ENCODE measurements at places on chromosomes 3 and 15.

DNA sequence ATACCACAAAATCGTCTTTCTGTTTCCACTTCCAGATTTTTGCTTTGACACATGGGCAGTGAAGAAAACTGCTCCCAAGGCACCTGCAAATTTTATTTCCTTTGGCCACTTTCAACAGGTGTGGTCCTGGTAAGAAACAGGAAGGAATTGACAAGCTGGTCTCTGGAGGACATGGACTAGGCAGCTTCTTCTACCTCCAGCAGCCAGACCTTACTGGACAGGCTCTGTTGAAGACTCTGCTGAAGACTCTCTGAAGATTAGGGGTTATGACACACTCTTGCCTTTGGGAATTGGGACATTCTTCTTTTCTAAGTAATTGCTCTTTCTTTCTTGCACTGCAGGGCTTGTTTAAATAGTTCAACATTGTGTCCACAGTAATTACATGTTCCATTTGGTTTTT, 147.7 kb upstream of the DCBLD2 start:
- DNase-seq = no peak

DNA sequence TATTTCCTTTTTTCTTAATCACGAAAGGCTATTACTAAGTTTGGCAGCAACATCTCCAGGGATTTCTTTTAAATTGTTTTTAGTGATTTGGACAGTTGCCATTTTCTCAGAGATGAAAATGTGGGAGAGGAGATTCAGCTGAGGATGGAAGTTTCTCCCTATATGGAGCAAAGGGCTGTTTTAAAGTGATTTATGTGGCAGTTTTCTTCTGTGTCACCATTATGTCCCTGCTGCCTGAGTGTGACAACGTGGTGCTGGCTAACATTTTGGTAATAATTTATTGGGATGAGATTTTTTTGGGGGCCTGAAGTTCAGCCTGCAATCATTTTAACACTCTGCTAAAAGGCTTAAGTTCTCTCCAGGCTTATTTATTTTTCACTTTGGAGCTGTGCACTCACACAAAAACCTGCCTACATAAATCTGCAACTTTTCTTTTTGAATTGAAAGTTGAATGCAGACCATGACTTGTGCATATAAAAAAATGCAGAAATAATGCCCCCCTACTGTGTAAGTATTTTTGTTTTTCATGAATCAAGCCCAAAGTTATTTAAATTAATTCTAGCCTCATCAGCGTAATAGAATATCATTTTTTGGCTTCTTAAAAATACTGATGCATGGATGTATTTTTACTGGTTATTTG, 210.9 kb downstream of the ZIC1 start:
- no peak for DNase-seq

DNA sequence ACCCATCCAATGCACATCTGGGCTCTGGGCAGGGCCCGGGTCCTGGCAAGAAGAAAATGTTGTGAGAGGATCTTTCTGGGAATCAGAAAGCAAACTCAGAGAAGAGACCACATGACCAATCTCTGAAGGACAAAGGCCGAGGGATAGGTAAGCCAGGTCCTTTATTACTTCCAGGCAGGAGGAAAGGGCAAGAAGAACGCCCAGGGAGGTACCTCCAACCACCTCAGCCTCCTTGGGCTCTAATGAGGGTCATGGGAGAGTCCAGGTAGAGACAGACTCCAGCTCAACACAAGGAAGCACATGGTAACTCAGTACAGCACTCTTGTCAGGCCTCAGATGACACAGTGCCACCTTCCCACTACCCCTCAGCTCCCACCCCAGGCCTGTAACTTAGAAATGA, 26.0 kb downstream of the ZNF445 start:
- no peak for DNase-seq

GRCh38 chr3:170714122-170714521, 128.2 kb upstream of the SLC7A14 start:
- DNase-seq = no peak

DNA sequence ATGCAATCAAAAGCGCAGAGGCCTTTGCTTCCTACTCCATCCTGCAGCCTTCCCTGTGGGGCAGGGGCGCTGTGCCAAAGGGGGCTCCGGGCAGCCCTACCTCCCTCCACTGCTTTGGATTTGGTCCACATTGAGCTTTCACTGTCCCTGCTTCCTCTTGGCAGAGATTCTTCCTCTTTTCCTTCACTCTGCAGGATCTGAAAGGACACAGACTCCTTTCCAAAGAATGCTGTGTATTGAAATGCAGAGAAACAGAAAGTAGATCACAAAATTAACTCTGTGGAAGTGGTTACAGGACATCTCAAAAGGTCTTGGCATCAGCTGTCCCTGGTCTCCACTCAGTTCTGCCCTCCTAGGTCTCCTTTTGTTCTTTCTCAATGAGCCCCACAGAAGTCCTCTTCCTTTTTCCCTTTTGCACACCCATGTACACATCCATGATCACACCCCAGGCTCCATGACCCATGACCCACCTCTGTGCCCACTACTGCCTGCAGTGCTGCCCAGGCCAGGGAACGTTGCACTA, 64.1 kb downstream of the CCR1 start:
- DNase-seq = no peak

GRCh38 chr3:127013181-127013580, 30.3 kb downstream of the PLXNA1 start:
- no peak for DNase-seq

DNA sequence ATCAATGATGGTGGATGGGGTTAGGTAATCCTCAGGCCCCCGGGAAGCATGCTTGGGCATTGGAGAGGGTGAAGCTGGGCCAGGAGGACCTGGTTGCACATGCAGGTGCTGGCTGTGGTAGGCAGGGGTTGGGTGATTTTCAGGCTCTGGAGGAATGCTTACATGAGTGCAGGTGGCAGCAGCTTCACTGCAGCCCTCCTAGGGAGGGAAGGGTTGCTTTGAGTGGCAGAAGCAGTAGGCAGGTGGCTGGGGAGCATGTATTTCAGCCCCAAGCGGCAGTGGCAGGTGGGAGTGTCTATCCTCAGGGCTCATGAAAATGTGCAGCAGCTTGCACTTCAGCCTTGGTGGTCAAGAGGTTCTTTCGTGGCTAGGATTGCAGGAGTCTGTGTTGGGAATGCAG, 230.0 kb upstream of the CTNNB1 start:
- DNase-seq = no peak

GRCh38 chr3:15052335-15053242, 12.5 kb downstream of the MRPS25 start:
- DNase-seq = no peak

- no peak for DNase-seq
These were observed 41.8 kb downstream of the MCF2L2 start for GRCh38 chr3:183386651-183387050.

DNA sequence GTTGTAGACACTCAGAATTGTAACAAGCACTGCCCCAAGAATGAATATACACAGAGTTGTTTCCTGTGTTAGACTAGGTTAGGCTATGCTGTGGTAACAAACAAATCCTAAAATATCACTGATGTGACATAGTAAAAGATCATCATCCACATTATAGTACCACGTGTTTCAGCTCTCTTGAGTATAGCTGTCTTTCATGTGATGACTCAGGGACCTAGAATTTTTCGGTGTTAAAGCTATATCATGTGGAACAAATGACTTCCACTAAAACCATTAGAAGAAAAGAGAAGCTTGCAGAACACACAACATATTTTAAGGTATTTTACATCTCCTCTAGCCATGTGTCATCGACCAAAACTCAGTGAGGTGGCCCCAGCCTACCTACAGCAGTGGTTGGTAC, 307.9 kb upstream of the RBMS3 start:
- DNase-seq = no peak

DNA sequence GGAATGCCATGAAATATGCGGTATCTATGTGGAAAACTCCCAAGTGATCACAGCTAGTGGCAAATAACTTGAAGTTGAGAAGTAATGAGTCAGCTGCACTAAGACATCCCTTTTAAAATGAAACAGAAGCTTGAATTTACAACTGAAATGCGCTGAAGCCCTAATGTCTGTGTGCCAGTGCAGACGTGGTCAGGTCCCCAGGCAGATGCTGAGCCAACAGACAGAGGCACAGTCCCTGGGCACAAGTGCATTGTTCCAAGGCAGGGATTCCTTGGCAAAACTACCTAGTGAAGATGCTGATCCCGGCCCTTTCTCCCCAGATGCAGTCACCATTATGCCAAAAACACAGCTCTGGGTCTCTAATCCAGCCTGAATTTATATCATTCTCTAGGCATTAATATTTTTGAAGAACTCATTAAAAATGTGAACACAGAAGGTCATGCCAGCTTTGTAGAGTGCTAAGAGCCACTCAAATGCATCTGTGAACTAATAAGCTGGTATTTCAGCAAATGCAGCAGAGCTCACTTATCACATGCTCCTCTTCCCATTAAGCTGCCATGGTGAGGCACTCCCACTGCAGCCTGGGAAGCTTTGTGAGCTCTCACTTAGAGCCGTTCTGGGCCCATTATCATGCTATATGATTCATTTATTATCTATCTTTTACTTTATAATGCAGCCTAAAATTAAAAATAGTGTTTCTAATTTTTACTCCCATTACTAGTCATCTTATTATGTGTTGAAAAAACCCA, 200.1 kb downstream of the GABRB3 start:
- DNase-seq = no peak

GRCh38 chr3:7543294-7543880, 682.5 kb downstream of the GRM7 start:
- DNase-seq = no peak

GRCh38 chr15:68528626-68529290, 50.0 kb upstream of the CORO2B start:
- DNase-seq = no peak

GRCh38 chr3:167978071-167978470, 117.7 kb downstream of the GOLIM4 start:
- DNase-seq = no peak

GRCh38 chr3:3628676-3629328, 170.4 kb upstream of the LRRN1 start:
- no peak for DNase-seq

DNA sequence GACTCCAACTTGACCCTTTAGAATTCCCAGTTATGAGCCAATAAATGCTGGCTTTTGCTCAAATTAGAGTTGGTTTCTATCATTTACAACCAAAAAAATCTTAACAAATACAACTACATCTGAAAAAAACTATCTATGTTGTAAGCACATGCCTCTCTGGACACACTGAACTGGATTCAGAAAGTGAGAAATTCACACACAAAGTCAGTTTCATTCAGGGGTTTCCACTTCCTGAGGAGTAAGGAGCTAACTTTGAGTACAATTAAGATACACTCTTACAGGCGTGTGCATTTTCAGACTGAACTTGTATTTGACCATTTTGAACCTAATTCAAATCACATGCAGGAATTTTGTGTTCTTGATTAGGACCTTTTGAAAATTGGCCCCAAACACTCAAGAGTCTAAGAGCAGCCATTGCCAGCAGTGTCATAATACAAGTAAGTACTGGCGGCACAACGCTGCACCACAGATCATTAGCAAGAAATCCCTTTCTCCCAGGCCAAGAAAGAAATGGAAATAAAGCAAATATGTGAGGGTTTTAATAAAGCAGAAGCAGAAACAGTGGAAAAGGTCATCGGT, 31.2 kb downstream of the LINS1 start:
- no peak for DNase-seq

DNA sequence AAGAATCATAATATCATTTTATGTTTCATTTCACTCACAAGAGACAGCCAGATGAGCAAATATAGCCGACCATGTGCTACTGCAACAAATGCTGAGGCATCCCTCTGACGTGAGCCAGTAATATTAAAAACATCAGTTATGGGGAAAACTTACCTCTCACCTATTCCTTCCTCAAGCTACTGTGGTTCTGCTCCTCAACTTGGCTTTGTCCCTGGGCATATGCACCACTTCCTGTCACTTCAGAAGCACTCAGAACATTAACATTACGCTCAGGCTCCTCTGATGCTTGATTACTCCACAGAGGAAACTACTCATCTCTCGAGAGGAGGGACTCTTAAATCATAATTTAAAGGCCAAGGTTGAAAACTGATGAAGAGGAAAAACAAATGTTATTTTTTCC, 457.0 kb upstream of the ALCAM start:
- DNase-seq = no peak

GRCh38 chr3:134029734-134030378, at the start of gene SLCO2A1:
Gene SLCO2A1, minus strand, starts transcription at chr3:134029925. Its CDS starts 123 bp downstream, at chr3:134029802.
- no peak for DNase-seq

DNA sequence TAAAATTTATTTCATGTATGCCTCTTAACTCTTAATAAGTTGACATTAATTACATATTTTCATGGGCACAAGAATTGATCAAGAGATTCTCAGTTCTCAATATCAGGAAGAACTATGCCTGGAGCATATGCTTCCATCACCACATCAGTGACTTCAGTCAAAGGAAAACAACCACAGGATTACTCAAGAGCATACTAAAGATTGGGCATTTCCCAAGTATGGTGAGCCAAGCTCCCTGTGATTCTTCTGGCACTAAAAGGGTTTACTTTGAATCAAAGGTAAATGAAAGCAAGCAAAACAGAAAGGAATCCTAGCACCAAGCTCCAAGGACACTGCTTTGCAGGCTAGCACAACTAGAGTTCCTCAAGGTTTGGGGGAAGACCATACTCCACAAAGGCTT, 44.6 kb downstream of the FMN1 start:
- no peak for DNase-seq

GRCh38 chr15:77563623-77564156, 69.0 kb downstream of the LINGO1 start:
- no peak for DNase-seq

DNA sequence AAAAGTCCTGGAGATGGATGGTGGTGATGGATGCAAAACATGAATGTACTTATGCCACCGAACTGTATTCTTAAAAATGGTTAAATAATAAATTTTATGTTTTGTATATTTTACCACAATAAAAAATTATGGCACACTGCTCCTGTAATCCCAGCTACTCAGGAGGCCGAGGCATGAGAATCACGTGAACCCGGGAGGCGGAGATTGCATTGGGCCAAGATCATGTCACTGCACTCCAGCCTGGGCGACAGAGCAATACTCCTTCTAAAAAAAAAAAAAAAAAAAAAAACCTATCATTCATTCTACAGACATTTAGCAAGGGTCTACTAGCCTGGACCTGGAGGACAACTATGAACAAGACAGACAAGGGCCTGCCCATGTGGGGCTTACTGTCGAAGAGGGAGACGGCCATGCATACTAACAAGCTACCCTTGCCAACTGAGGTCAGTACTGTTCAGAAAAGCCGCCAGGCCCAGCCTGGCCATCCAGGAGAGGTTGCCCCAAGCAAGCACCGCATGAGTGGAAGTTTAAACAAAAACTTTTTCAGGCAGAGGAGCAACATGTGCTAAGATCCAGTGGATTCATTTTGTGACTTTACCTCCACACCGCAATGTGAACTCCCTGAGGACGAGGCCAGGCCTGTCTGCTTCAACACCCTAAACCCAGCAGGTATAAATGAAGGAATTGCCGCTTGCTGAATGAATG, 2.8 kb upstream of the NEK4 start:
- no peak for DNase-seq

GRCh38 chr3:179000144-179000543, 71.5 kb downstream of the ZMAT3 start:
- DNase-seq = no peak

DNA sequence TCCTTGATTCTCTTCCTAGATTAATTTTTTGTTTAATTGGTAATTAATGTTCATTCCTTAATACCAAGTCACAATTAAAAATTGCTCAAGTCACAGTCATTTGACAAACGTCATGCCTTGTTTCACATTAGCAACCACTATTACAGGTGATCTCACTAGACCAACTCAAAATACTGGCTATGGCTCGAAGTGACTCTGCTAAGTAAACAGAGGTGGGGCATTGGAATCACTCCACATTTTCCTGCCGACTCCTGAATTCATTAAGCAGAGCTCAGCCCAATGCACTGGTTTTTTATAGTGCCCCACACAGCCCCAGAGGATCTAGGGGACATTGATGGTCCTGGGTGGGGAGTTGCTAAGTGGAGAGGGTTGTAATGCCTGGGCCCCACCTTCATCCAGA, 201.2 kb upstream of the NSMCE3 start:
- no peak for DNase-seq

All from stimulated activated CD4-positive, alpha-beta T cell treated with anti-CD3 and anti-CD28 coated beads, Interleukin-1b, Interleukin-23, amount 100 ng/mL, for 1 hour (primary cell).